Activated naive CD8-positive, alpha-beta T cell treated with anti-CD3 and anti-CD28 coated beads for 36 hours (primary cell): ENCODE measurements at places on chromosomes 12 and 14. TPM values are rescaled to one million over a fixed set of nuclear protein-coding genes. Genes with fewer than 3 reads are reported as not detected.

CLEC2A gene
- not detected for total RNA-seq

DGLUCY gene
- total RNA-seq = 36.1 TPM

KMT2D gene
- 45.3 TPM for total RNA-seq

PMEL gene
- 0.25 TPM for total RNA-seq

FOXG1 gene
- total RNA-seq = not detected

KSR2 gene
- not detected for total RNA-seq
